ENCODE measurements at places on chromosomes 3 and 15.

- no peak for DNase-seq
Measured at GRCh38 chr3:13582366-13583250, 33.7 kb downstream of the FBLN2 start.

GRCh38 chr15:100863796-100864267, 15.8 kb upstream of the ALDH1A3 start:
- DNase-seq: peak; percentile 33

DNA sequence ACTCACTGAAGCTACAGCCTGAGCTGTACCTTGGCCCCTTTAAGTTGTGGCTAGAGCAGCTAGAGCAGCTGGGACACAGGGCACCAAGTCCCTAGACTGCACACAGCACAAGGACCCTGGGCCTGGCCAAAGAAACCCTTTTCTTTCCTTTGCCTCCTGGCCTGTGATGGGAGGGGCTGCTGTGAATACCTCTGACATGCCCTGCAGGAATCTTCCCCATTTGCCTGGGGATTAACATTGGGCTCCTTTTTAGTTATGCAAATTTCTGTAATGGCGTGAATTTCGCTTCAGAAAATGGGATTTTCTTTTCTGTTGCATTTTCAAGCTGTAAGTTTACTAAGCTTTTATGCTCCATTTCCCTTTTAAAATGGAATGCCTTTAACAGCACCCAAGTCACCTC, 611.2 kb upstream of the ARPP21 start:
- DNase-seq: no peak

- no peak for DNase-seq
Measured at GRCh38 chr15:77497942-77498361, 77.3 kb downstream of the HMG20A start.

DNA sequence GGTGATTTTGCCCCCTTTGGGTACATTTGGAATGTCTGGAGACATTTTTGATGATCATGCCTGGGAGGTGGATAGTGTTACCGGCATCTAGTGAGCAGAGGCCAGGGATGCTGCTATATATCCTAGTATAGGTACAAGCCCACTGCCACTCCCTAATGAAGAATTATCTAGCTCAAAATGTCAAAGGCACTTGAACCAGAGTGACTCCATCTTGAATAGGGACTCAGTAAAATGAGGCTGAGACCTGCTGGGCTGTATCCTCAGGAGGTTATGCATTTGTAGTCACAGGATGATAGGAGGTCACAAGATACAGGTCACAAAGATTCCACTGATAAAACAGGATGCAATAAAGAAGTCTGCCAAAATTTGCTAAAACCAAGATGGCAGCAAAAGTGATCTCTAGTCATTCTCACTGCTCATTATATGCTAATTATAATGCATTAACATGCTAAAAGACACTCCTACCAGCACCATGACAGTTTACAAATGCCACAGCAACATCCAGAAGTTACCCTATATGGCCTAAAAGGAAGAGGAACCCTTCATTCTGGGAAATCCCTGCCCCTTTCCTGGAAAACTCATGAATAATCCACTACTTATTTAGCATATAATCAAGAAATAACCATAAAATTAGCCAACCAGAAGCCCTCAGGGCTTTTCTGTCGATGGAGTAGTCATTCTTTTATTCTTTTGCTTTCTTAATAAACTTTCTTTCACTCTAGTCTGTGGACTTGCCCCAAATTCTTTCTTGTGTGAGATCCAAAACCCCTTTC, 40.0 kb upstream of the FAM3D start:
- DNase-seq: no peak

DNA sequence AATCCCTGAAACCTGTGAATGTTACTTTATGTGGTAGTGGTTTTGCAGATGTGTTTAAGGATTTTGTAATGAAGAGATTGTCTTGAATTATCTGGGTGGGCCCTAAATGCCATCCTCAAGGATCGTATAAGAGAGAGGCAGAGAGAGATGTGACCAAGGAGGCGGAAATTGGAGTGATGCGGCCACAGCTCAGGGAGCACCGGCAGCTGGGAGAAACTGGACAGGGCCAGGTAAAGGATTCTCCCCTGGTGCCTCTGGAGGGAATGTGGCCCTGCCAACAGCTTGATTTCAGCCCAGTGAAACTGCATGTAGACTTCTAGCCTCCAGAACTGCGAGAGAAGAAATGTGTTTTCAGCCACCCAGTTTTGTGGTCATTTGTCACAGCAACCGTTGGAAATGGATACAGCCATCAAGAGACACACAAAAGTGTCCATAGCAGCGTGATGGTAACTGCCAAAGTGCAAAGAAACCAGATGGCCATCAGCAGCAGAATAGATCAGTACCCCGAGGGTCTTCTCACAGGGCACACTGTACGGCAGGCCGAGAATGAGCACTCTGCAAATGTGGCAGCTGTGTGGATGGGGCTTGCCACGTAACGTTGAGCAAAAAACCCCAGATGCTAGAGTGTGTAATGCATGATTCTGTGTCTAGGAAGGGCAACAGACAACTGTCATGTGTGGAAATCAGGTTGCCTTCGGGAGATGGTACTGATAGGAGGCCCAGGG, 12.2 kb downstream of the APBA2 start:
- no peak for DNase-seq

DNA sequence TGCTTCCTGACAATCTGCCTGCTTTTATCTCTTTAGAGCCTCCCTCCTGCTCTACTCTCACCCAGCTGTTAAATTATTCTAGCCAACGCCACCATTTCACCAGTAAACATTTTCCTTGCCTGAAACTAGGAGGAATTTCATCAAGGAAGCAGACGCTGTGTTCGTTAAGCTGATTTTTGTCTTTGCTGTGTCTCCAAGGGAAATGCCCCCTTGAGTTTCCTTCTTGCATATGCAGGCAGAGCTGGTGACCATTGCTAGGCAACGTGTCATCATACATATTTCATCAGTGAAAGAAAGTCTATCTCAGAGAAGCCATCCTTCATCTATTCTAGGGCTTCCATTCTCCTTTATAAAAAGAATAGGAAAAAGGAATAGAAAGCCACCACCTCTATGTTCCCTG, 87.0 kb upstream of the ST8SIA2 start:
- DNase-seq: no peak

GRCh38 chr3:44896440-44896839, 22.0 kb downstream of the TGM4 start:
- DNase-seq: no peak

DNA sequence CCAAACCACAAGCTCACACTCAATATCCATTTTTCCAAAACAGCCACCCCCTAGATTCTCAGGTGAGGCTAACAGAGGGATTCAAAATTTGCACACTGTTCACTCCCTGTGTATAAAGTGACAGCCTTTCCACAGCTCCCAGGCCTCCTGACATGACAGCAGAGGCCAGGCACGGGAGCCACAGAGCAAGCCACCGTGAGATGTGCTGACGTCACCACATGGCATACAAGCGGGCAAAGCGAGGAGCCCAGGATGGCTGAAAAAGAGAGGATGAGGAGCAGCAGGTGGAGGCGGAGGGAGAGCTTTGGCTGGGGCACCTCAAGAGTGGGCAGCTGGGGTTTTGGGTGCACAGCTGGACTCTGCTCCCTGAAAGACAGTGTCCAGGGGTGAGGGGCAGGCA, 27.1 kb downstream of the EHD4 start:
- DNase-seq: no peak

GRCh38 chr3:133734305-133734704, 11.9 kb upstream of the TF start:
- DNase-seq: no peak

DNA sequence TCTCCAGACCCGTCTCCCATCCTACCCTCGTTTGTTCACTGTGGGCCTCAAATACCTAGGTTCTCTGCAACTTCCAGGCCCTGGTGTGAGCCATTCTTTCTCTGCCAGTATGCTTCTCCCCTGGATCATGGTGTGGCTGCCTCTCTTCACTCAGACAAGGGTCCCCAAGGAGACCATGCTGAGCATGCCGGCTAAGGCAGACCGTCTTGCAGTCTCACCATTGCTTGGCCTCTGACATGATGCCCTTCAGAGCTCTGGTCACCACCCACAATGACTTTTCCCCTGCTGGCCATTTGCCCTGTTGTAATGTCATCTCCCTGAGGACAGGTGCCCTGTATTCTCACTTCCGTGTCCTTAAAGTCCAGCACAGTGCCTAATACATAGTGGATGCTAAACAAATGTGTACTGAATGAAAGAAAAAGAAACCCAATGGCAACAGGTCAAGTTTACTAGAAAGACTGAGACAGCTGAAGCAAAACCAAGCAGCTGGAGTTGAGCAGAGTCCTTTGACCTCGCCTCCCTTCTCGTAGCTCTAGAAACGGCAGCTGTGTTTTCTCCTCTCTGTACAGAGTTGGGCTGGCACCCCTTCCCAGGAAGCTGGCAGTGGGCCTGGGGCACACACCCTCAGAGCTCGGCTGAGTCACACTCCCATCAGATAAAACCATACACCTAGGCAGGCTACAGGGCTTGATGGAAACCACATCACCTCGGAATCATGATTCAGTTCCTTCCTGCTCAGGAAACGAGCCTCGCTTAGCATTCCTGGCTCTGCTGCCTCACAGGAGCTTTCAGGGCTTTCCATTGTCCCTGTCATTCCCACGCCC, 8.6 kb downstream of the TLR9 start:
- peak; percentile 95 for DNase-seq

DNA sequence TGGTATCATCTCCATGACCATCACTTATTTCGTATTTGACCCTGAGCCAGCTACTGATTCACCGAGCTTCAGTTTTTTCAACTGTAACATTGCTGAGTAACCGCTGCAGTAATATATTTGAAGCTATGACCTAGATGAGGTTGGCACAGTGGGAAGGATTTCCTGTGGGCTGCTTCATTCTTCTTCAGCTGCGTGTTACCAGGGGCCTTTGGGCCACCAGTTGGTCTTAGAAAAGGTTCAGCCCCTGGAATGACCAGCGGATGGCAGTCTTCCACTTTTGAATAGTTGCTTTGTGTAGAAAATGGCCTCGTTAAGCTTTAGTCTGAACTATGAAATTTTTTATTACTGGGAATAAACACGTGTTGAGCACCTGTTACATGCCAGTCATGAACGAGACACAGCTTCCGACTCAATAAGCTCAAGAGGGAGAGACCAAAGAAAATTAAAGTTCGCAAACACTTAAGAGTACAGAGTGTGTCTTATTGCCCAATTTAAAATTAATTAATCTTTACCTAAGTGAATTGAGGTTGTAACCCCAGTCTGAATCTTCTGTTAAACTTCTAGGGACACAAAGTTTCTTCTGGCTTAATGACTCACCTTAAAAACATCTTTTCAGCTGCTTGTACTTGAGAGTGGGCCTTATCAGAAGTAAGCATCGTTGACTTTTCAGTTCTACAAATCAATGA, 57.6 kb upstream of the NR2E3 start:
- DNase-seq: peak; percentile 55

GRCh38 chr15:45734260-45734711, 99.5 kb downstream of the SQOR start:
- DNase-seq: no peak

GRCh38 chr15:101803676-101804075, 367 bp downstream of the OR4F6 start:
- DNase-seq: no peak

GRCh38 chr3:190013943-190014924, 106.5 kb downstream of the P3H2 start:
- no peak for DNase-seq

GRCh38 chr15:31606194-31606669, 279.6 kb downstream of the KLF13 start:
- no peak for DNase-seq

DNA sequence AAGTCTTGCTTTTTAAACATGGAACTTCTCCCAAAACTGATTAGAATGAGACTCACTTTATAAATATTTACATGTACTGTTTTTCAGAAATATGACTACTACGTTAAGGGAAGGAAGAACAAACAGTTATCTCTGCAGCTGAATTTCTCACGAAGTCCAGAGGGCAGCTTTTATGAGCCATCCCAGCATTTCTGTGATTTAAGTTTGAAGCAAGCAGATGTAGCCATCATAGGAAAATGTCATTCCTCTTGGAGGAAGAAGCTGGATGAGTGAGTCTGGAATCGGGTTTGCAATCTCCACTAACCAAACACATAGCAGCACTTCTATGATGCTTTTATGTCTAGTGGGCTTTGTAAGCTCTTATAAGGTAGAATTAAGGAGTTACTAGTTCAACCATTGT, 53.7 kb downstream of the SCN11A start:
- DNase-seq: no peak

DNA sequence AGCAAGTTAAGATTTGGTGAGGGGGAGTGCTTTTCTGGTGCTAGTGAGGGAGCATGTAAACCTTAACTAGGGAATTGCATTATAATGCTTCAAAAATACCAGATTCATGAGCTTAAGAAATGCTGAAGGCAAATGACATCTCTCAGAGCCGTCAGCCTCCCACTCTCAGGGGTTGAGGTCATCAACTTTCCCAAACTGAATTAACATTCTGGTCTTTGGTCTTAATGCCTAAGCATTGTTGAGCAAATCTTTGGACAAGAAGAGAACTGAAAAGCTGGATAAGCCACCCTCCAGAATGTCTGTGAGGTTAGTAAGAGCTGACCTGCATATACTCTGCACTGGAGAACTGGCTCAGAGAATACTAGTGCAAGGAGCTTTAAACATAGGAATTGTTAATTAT, 124.9 kb upstream of the GAP43 start:
- DNase-seq: no peak

DNA sequence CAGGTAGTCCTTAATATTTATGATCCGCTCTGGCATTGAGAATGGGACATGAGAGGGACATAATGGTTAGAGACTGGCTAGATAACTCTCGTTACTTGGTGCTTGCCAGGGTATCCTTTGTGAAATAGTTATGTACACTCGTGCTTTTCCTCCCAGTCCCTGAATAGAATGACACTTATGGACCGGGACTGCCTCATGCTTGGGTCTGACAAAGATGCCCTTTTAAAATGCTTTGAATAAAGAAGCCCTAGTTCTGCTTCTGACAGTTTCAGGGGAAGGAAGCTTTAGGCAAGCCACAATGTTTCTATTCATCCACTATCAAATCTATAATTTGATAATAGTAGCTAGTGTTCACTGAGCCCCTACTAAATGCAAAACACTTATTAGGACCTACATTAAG, 29.4 kb downstream of the POLR2M start:
- DNase-seq: no peak

- DNase-seq: no peak
Measured at GRCh38 chr3:14889205-14889604, 58.2 kb upstream of the NR2C2 start.

DNA sequence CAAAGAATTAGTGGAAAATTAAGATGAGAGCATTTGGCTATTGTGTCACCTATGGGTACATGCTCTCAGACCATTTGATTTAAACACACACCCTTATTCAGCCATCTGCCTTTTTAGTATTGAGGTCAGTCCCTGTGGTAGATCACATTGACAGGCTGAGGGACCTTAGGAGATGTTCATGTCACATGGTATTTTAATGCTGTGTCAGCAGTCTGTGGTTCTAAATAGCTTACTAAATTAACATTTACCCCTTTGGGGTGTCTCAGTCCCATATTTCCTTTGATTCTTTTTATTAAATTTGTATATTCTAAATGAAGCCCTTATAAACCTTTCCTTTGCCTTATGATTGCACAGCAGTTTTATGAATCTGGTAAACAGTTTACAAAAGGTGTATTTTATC, 2.3 kb downstream of the RBM5 start:
- no peak for DNase-seq

- DNase-seq: no peak
Measured at GRCh38 chr15:39442898-39443297, 138.0 kb upstream of the THBS1 start.

Measured in body of pancreas (tissue), 4 donors.